NCI-H1694 treated with DMSO at 0.1 percent for 48 hours (cell line): ENCODE measurements at places on chromosomes 13 and 19.

DNA sequence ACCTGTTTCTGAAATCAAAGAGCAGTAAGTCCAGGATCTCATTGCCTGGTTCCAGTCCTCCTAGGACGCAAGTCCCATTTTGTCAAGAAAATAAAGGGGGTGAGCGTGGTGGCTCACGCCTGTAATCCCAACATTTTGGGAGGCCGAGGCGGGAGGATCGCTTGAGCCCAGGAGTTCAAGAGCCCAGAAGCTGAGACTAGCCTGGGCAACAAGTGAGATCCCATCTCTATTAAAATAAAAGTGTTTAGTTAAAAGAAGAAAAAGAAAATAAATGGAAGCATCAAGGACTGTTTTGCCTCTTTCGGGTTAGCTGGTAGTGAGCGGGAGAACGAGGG, 344 bp upstream of the HAUS5 start:
- DNase-seq = no peak

DNA sequence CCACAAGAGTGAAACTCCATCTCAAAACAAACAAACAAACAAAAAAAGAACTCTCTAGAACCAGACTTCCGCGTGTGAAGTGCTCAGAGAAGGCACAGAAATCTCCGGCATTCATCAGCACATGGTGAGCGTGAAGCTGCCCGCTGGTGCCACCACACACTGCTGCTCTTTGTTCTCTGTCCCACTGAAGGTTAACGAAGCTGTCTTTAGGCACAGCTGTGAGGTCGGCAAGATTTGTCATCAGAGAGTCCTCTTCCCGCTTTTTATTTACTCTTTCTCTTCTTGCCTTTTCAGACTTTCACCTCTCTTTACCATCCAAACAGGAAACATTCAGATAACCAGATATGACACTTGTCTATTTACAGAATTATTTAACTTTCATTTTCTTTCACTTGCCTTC, 115.2 kb upstream of the ARGLU1 start:
- DNase-seq = no peak

GRCh38 chr13:102170305-102170704, 231.5 kb downstream of the FGF14 start:
- DNase-seq = no peak

- peak; percentile 16 for DNase-seq
These were observed 1.6 kb upstream of the ZBTB7A start for GRCh38 chr19:4068047-4068966.

DNA sequence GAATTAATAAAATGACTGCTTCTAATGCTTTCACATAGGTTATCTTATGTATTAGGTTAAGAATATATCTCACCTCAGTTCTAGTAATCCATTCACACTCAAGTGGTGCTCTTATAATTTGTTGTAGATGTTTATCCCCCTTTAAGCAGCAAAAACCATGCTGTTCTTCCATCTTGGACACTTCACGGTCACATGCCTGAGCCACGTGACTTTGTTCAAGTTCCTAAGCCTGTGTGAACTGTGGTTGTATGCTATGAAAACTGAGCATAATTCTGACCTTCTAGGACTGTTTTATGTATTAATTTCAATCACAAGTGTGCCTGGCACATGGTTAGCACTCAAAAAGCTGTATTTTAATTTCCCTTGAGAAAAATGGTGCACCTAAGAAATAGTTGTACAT, 41.2 kb upstream of the STARD13 start:
- DNase-seq = no peak

- no peak for DNase-seq
These were observed 41.8 kb upstream of the ZNF429 start for GRCh38 chr19:21463449-21464105.

DNA sequence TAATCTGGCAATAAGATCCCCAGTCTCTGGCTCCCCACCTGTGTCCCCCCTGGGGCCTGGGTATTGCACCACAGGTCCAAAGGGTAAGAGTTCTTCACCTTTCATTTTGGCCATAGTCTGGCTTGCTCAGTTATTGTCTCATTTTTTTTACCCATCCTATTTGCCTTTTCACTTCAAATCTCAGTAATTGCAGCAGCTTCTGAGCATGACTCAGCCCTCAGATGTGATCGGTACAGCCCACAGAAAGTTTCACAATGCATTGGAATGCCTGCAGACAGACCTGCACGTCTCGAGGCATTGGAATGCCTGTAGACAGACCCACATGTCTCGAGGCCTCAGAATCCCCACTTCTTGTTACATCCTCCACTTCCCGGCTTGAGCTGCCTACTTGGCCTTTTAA, 173.6 kb downstream of the NUFIP1 start:
- DNase-seq = no peak

DNA sequence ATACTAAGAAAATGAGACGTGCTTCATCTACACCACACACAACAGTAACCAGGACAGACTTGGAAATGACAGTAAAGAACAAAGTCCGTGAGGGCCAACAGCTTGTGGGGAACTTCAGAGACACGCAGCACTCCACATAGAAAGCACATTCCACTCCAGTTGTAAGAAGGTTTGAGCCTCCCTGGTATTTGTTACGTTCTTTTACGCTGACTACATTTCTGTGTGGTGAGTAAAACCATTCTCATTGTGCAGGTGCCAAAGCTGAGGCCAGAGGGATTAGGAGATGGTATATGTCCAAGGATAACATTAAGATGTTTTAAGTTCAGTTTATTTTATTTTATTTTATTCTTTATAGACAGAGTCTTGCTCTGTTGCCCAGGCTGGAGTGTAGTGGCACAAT, 1189.9 kb downstream of the UQCRFS1 start:
- DNase-seq = no peak

DNA sequence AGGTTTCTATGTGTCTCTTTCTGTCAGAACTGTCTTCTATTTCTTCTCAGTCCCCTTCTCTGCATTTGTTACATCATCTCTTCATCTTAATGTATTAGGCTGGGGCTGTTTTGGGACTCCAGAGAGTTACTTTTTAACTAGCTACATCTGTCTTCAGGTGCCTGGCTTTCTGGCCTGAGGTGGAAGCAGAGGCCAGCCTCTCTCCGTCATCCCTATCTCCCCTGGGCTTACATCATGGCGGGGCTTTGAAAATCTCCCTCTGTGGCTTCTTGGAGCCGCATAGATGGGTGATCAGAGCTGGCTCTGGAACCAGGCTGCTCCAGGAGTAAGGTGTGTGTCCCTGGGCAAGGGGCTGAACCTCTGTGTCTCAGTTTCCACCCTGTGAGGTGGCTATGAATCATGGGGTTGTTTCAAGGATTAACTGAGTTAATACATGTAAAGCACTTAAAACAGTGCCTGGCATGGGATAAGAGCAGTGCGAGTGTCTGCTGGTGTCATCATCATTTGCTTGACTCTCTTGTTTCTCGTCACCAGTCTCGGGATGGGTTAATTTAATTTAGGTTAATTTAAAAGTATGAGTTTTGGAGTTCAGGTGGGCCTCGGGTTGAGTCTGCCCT, 2.0 kb downstream of the EPN1 start:
- no peak for DNase-seq

GRCh38 chr19:39307046-39307821, 11.0 kb downstream of the IFNL1 start:
- no peak for DNase-seq

- DNase-seq = no peak
These were observed 23.0 kb upstream of the MIER2 start for GRCh38 chr19:367561-367960.

GRCh38 chr13:66543780-66544179, 686.4 kb downstream of the PCDH9 start:
- DNase-seq = no peak

DNA sequence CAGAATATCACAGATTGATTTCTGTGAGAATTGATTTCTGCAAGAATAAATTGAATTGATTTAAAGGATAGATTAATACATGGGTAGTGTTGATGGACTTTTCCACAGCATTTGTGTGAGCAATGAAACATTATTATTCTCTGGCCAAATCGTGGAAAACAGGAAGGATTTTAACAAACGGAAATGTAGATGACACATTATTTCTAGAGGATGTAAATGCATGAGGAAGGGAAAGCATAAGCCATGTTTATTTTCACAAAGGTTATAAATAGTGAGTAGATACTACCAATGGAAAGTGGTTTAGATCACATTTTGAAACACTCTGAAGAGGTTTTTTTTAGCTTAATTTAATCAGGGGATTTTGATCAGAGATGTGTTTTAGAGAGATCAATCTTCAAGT, 1534.6 kb upstream of the MIR17HG start:
- no peak for DNase-seq

DNA sequence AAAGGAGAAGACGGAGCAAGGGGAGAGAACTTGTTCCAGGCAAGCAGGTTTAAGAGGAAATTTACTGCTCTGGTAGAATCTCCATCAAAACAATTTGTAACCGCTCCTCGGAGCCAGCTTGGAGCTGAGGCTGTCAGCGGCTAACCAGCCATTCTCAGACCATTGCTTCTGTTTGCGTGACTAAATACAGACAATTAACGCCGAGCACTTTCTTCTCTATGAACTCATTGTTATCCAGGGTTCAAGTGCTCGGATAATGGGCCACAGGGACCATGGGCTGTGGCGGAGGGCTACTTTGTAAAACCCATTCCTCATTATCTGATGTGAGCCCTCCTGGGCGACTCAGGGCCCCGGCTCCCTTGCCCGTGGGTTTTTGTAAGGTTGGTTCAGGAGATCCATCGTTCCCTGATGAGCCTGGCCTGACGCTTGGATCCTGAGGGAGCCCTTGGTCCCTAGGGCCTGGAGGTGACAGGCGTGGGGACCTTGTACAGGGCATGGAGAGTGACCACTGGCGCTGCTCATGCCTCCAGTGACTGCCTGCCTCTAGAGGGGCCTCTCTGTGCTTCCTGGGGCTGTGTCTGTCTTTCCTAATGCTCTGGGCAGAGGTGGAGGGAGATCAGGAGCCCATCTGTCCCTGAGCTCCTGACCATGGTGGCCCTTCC, 61.5 kb upstream of the ZNF536 start:
- no peak for DNase-seq

DNA sequence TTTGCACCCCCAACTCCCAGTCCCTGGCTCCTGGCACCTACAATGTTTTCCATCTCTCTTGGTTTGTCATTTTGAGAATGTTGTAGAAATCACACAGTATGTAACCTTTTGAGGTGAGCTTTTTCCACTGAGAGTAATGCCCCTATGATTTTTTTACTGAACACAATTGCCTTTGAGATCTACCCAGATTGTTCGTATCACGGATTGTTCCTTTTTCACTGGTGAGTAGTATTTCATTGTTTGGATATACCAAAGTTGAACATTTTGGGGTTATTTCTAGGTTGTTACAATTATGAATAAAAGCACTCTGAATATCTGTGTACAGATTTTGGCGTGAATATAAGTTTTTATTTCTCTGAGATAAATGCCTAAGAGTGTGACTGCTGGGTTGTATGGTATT, 17.7 kb upstream of the ANKRD10 start:
- no peak for DNase-seq

DNA sequence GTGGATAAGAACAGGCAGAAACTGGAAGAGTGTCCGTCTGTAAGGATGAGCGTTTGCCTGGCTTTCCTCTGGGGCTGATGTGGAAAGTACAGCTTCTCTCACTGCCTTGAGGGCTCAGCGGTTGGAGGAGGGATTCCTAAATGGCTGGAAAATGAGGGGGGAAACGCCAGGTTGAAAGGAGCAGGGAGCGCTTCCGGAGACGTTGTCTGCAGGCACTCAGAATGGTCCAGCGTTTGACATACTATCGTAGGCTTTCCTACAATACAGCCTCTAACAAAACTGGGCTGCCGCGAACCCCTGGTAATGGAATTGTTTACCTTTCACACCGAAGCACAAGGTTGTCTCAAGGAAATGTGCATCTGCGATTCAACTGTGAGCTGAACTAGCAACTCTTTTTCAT, 39.9 kb downstream of the MRPL57 start:
- no peak for DNase-seq

- no peak for DNase-seq
These were observed 111.0 kb downstream of the KCTD12 start for GRCh38 chr13:76775088-76775740.

GRCh38 chr19:23762884-23763711, 4.4 kb upstream of the ZNF681 start:
- DNase-seq = no peak

DNA sequence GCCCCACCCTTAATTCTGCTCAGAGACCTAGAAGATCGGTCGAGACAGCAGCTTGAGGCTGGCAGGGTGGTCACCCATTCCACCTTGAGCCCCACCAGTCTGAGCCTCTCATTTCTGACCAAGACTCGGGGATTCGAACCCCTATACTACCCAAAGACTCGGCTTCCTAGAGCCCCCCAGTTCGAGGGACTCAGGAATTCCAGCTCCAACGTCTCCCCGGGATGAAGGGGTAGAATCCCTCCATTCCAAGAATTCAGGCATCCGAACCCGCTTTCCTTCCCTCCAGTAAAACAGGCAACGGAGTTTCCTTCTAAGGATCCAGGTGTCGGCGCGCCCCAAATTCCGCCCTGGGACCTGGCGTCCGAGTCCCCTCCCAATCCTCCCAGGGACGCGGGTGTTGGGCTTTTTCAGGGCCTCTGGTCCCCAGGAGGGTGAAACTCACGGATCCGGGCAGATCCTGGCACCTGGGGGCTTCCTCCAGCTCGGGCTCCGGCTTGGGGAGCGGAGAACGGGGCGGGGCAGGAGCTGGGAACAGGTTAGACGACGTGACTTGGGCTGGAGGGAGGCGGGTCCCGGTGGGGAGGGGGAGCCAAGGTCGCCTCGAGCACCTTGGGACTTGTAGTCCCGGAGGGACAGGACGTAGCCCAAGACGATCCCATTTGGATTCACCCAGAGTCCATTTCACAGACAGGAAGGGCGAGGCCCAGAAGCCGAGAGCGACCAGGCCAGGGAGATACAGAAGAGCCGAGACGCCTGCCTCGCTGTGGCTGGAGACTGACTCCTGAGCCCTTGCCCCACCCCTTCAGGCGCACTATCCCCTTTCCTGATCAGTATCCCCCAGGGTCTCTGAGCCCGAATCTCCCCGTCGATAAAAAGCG, at the start of gene PPP1R13L:
Gene PPP1R13L (minus strand): TSS at position 513 of the 878 bp plus-strand sequence. CDS start 6,751 bp downstream, outside the sequence.
- peak; percentile 72 for DNase-seq
